ENCODE measurements at places on chromosomes 1 and 21.

DNA sequence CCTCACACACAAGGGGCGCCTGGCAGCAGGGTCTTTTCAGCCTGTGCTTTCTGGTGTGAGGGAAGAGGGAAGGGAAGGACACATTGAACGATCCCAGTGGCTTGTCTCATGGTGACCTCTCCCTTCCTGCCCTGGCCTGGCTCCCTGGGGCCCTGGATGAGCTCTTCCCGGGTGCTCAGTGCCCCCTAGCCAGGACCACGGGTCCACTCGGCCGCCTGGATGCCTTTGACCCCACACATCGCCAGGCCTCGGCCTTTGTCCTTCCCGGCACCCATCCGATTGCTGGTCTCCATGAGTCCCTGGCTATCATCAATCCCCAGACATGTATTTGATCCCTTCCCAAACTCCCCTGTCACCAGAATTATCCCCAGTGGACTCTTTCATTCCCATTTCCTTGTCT is 6.0 kb upstream of the TFF3 start:
- DNase-seq: no peak

DNA sequence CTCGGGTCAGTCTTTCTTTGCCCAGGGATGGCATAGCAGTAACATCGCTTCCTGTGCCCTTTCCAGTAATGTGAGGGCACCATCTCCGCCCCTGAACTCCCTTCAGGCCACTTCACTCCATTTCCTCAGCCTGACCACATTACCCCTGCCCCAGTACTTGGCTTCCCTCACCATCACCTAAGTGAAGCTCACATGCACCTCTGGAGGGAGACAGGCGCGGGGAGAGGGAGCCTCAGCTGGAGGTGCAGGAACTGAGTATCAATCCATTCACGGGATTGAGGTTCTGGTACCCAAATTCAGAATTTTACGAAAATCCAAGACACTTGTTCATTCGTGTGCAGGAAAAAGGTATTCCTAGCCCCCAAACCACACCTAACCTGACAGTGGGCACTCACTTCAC is 540.4 kb downstream of the KIF26B start:
- DNase-seq: no peak

- DNase-seq: peak; percentile 19
Observed at GRCh38 chr1:192795916-192796618, 12.8 kb upstream of the RGS2 start.

DNA sequence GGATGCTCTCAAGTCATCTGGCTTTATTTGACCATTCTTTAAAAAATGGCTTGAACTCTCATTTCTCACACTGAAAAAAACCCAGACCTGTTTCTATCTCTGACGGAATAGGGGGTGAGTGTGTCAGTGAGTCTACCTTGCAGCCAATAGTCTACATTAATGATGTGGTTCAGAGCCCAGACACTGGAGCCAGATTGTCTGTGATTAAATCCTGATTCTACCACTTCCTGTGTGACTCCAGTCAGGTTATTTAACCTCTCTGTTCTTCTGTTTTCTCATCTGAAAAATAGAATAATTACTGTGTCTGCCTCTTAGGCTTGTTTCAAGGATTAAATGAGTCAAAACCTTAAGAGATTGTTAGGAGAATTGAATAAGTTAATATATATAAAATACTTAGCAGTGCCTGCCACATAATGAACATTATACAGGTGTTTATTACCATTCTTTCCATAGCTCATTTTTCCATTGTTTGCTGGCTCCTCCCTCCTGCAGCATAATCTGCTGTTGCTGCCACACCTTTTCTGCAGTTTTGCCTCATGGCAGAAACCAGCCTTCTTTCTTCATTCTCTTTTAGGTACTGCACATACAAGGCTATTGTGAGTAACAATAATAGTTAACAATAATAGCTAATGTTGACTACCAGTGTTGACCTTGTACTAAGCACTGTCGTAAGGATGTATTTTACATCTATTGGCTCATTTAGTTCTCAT is 157.6 kb upstream of the IVNS1ABP start:
- no peak for DNase-seq

All from suppressor macrophage treated with lipopolysaccharide for 1 hour (primary cell).